T-helper 17 cell (primary cell): ENCODE measurements at places on chromosomes 5 and 9.

DNA sequence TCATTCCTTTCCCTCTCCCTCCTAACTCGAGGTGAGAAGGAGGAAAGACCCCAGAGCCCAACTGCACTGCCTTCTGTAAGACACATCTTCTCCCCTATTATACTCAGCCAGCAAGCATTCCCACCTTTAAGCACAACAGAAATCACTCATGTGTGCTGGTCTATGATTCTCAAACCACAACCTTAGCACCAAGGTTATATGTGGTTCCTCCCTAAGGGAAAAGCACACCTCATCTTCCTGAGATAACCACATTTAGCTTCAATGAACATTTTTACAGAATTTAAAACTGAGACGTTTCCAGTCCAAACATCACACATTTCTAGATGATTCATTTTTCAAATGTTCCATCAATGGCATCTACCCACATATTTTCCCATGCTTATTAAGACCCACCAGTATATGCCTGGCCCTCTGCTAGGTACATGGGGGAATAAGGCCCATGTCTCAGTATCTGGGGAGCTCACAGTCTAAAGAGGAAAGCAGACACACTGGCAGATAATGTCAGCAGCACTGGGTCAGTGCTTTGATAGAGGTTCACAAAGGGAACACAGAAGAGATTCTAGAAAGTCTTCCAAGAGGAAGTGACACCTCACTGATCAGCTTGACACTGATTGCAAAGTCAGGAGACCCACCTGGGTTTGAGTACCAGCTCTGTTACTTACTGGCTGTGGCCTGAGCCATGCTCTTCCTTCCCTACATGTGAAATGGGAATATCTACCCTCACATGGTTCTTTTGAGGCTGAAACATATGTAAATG is 245.4 kb downstream of the DENND1A start:
- no peak for DNase-seq

GRCh38 chr9:32128546-32128945 is 255.9 kb upstream of the ACO1 start:
- DNase-seq: no peak

GRCh38 chr9:36559036-36559695 is 13.5 kb upstream of the MELK start:
- DNase-seq: no peak

- no peak for DNase-seq
Observed at GRCh38 chr5:31086839-31087415, 106.6 kb upstream of the CDH6 start.

- DNase-seq: no peak
Observed at GRCh38 chr9:126818482-126818881, 13.6 kb downstream of the ZBTB43 start.

DNA sequence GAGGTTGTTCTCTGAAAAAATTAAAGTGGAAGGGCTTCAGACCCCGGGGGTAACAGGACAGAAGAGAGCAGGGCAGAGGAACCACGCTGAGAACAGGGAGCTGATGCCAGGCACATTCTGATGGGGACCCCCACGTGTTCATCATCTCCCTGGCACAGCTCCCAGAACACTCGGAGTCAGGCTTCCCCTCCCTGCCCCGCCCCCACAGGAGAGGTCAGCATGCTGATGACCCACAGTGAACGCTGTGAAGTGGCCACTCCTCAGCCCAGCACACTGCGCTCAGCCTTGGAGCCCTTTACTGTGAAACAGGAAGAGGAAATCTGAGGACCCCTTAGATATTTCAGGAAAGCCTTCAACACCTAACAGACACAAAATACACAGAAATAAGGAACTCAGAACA is 16.4 kb downstream of the RETREG1 start:
- DNase-seq: no peak

DNA sequence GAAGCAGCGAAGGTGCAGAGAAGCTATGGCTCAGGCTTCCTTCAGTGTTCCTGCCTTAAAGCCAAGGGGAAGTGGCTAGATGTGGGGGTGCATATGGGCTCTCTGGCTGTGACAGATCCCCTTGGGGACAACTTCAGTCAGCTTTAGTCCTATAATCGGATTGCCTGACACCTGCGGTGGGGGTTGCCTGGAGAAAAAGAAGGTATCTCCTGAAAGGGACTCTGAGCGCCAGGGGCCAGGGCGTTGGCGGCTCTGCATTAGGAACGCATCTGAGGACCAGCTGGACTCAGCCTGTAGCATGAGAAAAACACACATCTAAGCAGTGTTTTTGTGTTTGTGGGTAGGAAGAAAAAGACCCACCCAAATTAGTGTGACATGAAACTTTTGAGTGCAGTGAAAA is 84.3 kb upstream of the OTULINL start:
- DNase-seq: no peak

GRCh38 chr9:69097064-69097463 is 61.5 kb downstream of the FXN start:
- no peak for DNase-seq

GRCh38 chr5:40879163-40879942 is 29.9 kb upstream of the C7 start:
- no peak for DNase-seq

DNA sequence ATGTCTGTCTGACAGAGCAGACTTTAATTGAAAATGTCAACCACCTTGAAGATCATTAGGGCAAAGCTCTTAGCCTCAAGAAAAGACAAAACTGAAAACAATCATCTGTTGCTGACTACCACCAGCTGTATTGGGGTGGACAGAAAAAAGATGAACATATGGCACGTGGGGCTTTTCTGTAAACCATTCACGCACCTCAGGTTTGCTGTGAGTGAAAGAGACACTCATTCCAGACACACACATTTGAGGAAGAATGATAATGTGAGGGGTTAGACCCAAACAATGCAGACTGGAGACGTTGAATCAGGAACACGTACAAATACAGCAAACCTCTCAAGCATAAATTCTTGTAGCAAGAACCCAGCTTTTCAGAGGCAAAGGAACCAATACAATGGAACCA is 158.7 kb downstream of the EBF1 start:
- no peak for DNase-seq

DNA sequence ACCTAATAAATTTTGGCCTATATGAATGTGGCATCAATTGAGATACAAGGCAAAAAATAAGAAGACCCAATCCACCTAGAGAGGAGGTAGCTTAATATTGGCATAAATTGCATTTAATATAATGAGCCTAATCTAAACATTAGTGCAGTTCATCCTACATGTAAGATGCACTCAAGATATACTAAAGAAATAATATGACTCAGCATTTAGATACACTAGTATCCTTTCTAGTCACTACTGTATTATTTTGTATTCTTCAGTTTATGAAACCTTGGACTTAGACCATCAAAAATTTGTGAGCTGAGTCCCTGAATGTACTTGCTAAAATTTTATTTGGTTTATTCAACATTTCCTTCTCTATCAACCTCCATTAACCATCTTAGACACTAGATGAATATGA is 104.7 kb downstream of the RAB3C start:
- no peak for DNase-seq

- DNase-seq: no peak
Observed at GRCh38 chr9:132669319-132669697, 475 bp downstream of the DDX31 start.

DNA sequence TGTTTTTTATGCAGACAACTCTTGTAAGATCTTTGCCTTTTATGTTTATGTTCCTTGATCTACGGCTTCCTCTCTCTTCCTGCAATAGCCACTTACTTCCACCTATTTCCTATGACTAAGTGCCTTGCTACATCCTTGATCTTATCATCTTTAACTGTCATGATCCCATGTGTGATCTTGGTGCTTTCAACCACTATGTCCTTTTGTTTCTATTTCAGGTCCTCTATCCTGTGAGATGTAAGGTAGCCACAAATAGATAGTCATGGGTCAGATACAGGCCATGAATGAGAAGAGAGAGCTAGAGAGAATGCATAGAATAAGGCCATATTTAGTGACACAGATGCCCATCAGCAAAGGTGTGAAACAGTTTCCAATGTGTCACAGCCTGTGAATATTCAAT is 243.6 kb upstream of the HAPLN1 start:
- DNase-seq: no peak

DNA sequence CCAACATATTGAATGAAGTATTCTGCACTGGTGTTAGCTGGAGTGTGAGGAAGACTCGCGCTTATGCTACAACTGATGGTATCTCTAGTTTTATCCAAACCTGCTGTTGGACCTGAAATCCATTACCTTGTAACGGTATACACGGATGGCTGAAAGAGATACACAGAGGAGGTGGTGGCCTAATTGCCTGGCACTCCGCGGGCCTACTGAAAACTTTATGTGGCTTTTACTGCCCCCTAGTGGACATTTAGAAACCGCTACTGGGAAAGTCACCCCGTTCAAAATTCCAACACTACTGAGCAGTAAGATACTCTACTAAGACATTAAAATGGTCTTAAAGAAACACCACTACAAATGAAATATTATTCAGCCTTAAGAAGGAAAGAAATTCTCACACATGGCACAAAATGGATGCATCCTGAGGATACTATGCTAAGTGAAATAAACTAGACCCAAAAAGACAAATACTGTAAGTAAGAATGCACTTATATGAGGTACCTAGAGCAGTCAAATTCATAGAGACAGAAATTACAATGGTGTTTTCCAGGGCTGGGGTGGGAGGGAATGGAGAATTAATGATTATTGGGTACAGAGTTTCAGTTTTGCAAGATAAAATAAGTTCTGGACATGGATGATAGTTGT is 100.4 kb downstream of the TTLL11 start:
- no peak for DNase-seq

DNA sequence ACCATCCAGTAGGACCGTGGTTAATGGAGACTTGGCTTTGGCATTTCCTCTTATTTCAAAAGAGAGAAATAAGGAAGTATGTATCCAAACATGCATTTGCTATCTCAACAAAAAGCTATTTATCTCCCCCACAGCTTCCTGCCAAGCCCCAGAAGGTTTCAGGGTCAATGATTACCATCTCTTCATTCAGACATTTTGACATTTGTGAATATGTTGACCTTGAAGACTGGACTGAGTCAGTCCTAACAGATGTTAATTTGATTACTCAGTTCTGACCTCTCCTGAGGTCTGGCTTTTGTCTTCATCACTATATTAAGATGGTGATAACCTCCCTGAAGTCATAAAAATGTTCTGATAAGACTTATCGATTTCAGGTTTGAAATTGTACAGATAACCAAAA is 479.4 kb downstream of the AGTPBP1 start:
- no peak for DNase-seq

GRCh38 chr5:172540099-172540870 is 86.0 kb upstream of the SH3PXD2B start:
- no peak for DNase-seq

GRCh38 chr9:12680341-12680740 is 12.8 kb upstream of the TYRP1 start:
- no peak for DNase-seq
